ENCODE measurements at places on chromosomes 1 and 21.

DNA sequence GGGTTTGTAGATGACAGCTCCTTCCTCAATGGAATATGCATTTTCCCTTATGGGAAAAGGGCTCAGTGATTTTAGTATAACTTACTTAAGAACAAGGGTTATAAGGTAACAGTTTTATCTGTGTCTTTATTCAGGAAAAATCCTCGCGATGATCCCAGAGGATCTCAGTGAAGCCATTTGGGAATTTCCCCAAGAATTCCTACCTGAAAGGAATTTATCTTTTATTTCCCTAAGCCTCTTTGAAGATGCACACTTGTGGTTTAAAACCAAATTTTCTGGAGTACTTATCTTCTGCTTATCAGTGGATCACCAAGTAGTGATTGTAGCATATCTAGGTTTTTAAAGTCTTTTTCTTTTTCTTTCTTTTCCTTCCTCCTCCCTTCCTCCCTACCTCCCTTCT, 58.8 kb downstream of the AK4 start:
- no peak for DNase-seq

DNA sequence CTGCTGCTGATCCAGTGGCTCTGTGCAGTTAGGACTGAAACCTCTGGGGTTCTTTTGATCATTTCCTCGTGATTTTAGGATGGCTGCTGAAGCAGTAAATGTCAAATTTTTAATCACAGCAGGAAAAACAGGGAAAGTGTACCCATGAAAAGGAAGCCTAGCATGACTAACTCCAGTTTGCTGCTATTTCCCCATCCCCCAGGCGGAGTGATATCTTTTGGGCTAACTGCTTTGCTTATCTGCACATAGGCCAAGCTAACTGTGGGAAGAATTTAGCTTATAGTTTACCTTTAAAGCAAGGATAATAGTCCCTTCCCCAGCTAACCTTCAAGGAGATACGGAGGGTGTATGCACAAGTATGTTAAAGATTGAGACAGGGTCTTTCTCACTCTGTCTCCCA, 149.8 kb upstream of the TNR start:
- no peak for DNase-seq

DNA sequence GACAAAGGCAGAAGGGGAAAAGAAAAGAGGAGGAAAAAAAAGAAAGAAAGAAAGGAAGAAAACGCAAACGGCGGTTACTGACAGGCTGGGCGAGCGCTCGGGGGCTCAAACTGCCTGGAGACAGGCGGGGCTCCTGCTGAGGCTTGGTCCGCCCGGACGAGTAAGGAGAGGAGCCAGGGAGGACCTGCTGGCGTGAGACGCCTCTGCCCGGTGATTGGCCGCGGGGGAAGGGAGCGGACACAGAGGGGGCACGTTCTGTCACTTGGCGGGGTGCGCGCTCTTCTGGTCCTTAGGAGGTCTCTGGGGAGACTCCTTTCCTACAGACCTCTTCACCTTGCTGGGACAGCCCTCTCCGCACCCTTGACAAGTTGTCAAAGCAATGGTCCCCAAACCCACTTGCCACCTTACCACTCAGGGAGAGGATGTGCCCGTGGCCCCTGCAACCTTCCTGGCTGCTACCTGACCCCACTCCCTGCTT, 791 bp upstream of the PIK3R3 start:
- peak; percentile 79 for DNase-seq

DNA sequence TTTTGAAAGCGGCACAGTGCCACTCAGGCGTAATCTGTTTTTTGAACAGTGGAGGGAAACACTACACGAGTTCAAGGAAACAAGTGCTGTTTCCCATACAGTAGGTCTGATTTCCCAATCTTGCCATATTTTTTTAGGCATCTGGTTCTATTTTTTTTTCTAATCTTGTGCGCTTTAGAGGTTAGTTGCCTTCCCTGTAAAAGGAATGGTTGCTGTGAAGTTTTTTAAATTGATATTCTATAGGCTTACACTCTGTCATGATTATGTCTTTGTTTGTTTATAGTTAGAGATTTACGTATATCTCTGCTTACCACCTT, 1.2 kb downstream of the NASP start:
- DNase-seq = no peak

DNA sequence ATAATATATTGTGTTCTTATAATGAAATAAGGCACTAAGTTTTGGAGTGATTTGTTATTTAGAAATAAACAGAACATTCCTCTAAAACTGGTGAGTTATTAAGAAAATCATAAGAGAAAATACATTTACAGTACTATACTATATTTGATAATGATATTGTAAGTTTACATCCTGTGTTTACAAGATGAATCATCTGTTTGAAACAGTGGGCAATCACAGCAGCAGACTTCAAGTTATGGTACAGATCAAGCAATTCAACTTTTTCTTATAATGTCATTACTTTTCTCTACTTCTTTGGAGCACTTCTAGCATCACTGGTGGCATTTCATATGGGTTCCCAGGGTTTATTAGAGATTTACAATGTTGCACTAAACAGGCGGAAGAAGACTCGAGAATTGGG, 86.5 kb upstream of the BRINP3 start:
- no peak for DNase-seq

Data from D341Med (cell line).